ENCODE measurements at places on chromosomes 7 and 10. TPM values are rescaled to one million over a fixed set of nuclear protein-coding genes. Genes with fewer than 3 reads are reported as not detected.

PKD1L1 gene
- 0.08 TPM for total RNA-seq

SAMD9 gene
- total RNA-seq = 49.0 TPM

TSPAN33 gene
- total RNA-seq = 2.7 TPM

OPALIN gene
- total RNA-seq = not detected

BAMBI gene
- not detected for total RNA-seq

CALHM3 gene
- 0.63 TPM for total RNA-seq

INMT gene
- total RNA-seq = not detected

PRKAR1B gene
- total RNA-seq = 56.5 TPM

COL13A1 gene
- not detected for total RNA-seq

ATOH7 gene
- not detected for total RNA-seq

BMPER gene
- total RNA-seq = not detected

PAX4 gene
- not detected for total RNA-seq

HOGA1 gene
- not detected for total RNA-seq

MAD1L1 gene
- total RNA-seq = 79.8 TPM

PCLO gene
- total RNA-seq = not detected

RNLS gene
- 3.3 TPM for total RNA-seq

CCDC3 gene
- not detected for total RNA-seq

TWIST1 gene
- total RNA-seq = not detected

CHST12 gene
- 49.0 TPM for total RNA-seq

DNA sequence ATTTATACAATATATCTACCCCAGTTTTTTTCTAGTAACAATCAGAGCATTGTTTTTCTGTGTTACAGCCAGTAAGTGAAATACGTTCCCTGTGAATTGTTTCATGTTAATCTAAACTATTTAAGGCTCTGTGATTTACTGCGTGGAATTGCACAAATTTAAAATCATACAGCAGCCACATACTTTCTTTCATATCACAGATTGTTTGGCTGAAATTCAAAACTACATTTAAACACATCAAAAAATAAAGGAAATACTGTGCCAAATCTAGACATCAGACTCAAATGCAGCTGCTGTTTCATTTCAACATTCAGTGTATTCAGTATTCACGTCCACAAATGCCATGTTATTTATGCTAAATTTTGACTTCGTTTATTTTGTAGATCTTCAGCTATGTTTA is 242.6 kb upstream of the HGF start:
- DNase-seq = no peak

DNA sequence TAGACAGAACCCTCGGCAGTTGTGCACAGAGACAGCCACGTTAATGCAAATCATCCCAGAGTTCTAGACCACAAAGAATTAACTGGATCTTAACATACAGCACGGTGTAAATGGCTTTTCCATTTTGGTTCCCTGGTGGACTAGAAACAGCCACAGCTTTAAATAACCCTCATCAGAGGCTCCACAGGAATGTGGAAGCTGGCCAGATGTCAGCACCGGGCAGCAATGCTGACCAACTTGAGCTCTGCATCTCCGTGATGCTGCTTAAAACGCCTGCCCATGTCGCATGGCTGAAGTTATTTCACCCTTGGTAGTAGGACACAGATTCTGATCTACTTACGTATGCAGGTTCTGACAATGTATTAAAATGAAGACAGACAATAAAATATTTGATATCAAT is 24.5 kb downstream of the RSU1 start:
- no peak for DNase-seq

GRCh38 chr7:158411232-158411950 is 176.2 kb downstream of the PTPRN2 start:
- no peak for DNase-seq

GRCh38 chr7:91034459-91035368 is 229.5 kb upstream of the FZD1 start:
- DNase-seq = peak; percentile 23

- DNase-seq = no peak
Measured at GRCh38 chr7:51255536-51256208, 60.9 kb downstream of the COBL start.

DNA sequence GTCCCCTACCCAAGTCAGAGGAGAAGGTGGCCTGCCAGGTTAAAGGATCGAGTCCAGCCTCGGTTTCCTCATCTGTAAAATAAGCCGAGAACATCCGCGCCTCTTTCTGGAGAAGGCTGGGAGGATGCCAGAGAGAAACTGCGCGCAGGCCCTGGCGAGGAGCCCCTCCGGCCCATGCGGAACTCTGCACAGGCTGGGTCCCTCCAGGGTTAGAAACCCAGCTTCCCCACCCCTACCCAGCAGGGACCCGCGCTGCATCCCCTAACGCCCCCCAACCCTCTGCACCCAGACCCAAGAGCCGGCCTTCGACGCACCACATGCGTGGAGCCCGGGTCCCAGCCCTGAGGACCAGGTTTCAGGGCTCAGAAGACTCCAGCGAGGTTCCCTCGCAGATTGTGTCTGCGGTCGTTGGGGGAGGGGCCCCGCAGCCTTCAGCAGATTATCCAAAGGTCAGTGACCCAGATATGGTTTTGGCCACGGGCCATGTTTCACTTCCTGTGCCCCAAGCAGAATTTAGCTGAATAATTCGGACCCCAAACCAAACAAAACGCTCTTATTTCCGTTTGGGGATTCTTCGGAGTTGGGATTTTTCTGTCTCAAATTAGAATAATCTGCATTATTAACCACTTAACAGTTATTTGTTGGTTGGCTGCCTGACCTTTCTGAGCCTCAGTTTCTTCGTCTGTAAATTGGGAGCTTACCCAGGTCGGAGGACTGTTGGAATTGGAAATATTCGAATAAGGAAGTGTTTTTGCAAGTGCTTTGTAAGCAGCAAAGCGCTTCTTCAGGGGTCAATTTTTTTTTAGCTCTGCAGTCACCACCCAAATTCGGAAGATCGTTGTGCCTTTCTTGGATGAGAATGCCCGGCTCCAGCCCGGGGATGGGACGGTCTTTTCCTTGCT is 167.7 kb downstream of the UBE2H start:
- DNase-seq = no peak

DNA sequence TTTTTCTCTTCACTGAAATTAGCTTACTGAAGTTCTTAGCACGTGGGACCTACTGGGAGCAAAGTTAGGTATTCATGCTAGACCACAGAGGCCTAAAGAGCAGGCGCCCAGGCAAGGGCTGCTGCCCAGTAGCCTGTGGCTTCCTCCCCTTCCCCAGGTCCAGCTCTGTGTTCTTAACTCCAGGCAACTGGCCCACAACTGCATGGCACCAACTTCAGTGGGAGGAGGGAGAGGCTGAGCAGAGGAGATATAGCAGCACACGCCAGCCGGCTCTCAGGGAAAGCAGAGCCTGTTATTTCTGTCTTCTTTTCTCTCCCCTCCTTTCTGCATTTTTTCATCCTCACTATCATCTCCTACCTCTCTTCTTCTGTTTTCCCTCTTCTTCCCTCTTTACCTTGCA is 67.4 kb downstream of the PCGF5 start:
- no peak for DNase-seq

GRCh38 chr10:20257422-20257821 is 441.2 kb downstream of the PLXDC2 start:
- no peak for DNase-seq

GRCh38 chr7:142884286-142884640 is 1.3 kb downstream of the TRPV6 start:
- DNase-seq = no peak

DNA sequence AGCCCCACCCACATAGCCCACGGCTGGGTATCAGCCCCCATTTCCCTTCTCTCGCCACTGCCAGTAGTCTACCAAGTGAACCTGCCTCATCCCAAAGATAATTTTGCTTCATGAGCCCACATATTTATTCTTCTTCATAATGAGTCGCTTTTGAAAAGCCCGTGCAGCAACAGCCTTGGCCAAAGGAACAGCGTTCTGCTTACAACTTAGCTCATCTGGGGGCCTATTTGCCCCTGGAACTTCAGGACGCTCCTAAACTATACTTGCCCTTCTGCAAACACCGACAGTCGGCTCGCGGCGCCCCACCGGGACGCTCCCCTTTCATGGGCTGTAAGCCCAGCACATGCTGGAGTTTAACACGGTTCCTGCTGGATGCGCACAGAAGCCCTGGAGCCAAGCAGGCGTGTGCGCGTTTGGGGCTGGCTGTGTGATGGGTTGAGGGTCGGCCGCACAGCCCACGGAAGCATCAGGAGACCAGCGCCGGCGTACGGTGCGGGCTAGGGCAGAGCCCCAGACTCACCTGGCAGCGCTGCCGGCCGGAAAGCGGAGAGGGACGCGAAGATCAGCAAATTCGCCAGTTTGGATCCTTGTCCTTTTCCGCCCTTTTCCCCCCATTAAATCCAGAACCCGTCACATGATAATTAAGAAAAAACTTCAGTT is 370 bp downstream of the TMEM60 start:
- no peak for DNase-seq

DNA sequence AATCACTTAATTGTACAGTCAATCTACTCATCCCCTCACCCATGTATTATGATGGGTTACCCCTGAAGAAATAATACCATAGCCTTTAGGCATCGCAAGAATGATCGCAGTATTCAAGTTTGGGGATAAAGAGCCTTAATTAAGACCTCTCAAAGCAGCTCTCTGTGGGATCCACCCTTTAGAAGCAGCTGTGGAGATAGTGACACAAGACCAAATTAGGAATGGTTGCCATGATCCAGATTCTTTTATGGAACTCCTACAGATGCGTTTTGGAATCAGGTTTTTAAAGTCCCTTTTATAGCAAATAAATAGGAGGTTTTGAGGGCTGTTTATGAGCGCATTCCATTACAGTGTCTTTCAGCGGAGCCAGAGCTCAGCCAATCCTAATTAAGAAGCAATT is 12.2 kb downstream of the TES start:
- no peak for DNase-seq

GRCh38 chr10:117591043-117591442 is 48.5 kb downstream of the EMX2 start:
- DNase-seq = no peak

GRCh38 chr10:119616882-119617570 is 20.3 kb upstream of the TIAL1 start:
- DNase-seq = no peak

- DNase-seq = peak; percentile 50
Measured at GRCh38 chr7:8134089-8134733, 127.8 kb downstream of the ICA1 start.

DNA sequence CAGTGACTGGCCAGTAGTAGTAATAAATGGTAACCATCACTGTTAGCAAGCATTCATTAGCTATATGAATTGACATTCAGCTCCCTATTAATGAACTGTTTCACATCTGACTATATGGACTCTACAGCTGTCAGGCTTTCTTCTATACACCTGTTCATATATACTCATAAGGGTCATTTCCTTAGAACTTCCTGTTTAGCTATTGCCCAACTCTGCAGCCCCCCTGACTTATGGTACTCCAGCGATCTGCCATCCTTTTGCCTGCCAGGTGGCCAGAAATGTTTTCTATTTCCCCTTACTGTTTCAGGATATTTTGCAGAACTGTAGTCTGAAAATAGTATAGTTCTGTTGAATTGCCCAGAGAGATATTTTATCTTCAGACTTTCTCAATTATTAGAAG is 56.6 kb downstream of the TASOR2 start:
- no peak for DNase-seq

GRCh38 chr10:50397312-50398140 is 146.2 kb upstream of the ASAH2 start:
- no peak for DNase-seq

DNA sequence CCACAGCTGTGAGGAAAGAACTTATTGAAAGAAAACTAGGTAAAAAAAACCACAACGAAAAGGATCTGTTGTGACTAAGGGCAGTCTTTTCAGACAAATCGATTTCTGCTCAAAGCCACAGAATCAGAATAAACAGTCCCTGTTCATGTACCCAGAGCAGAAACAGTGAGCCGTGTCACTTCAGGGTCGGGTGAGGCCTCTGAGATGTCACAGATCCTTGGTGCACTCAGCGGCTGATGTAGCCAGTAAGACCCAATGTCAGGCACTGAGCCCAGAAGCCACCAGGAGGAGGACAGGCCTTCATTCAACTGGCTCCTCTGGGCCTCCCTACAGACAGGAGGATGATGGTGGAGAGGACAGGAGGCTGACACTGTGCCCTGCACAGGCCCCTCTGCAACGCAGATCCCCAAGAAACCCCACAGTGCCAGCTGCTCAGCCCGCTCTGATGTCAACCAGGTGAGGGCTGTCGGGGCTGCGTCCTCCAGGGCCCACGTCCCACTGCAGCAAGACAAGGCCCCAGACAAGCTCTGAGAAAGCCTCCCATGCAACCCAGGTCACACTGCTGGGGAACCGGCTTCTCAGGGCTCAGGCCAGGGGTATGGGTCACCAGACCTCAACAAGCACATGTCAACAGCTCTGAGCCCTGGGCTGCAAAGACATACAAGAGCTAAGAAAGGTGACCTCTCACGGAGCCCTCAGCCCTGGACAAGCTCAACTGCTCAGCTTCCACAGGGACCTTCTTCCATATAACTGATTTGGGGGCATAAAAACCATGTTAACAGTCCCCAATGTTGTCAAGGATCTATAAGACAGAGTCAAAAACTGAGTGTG is 190.6 kb downstream of the PARD3 start:
- DNase-seq = no peak

GRCh38 chr10:47031901-47032465 is 120.8 kb downstream of the PTPN20 start:
- DNase-seq = no peak

- DNase-seq = no peak
Measured at GRCh38 chr10:33826186-33826585, 491.7 kb upstream of the NRP1 start.

DNA sequence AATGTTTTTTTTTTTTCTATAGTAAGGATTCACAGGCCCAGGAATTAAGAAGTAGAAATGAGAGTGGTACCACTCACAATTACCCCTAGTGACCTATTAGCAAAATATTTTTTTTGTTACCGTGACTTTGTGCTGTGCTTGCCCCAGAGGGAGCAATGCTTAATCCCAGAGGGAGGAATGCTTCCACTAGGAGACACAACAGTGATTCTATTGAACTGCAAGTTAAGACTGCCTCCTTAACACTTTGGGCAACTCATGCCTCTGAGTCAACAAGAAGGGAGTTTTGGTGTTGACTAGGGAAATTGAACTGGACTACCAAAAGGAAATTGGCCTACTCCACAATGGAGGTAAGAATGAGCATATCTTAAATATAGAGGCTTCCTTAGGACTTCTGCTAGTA is 17.2 kb upstream of the MEOX2 start:
- DNase-seq = no peak

Measured in activated CD8-positive, alpha-beta T cell treated with anti-CD3 and anti-CD28 coated beads, Interleukin-2, amount 10 ng/mL, durations not matched to agents 7 days and 5 days (primary cell).